NCI-H524 (cell line): ENCODE measurements at places on chromosomes 6 and 20.

- DNase-seq = no peak
These were observed 41.1 kb upstream of the CAP2 start for GRCh38 chr6:17352302-17352701.

DNA sequence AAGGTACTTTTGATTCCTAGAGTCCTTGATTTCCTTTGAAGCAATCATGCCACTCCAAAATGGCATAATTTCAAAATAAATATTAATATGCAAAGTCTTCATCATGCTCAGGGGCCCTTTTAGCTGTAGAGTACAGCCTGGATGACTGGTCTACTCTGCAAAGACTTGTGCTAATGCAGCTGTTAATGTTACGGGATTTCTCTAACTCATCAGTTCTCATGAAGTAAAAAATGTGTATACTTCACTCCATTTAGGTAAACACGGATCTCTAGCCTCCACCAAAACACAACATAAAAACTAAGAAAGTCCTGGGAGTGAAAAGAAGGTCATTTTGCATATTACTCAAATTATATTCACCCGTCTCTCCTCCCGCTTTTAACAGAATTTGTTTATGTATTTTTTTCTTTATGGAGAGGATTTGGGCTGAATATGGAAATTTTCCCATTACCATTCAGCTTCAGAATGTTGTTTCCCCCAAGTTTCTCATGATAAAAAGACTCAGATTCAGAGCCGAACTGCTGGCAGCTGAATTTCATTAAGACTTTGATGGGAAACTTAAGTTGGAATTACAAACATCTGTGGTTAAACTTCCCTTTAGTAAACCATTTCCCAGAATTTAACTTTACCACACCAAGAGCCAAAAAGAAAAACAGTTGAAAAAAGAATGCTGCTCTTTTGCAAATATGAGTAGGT lies 8.7 kb downstream of the LAMA4 start:
- no peak for DNase-seq

- no peak for DNase-seq
These were observed 195.1 kb downstream of the ZMYND8 start for GRCh38 chr20:47161411-47161810.

DNA sequence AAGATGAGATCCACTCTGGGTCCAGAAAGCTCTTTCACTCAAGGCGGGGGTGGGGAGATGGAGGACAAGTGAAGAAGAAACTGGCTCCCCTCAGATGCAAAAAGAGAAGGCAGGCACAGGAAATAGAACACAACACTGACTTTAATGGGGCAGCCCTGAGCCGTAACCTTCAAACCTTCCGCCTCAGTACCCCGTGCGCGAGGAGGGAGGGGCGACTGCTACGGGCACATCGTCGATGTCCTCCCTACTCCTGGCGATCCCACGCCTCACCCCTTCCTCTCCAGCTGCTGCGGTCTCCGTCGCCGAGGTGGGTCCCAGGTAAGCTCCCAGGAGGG lies 3.9 kb downstream of the SPEF1 start:
- no peak for DNase-seq

DNA sequence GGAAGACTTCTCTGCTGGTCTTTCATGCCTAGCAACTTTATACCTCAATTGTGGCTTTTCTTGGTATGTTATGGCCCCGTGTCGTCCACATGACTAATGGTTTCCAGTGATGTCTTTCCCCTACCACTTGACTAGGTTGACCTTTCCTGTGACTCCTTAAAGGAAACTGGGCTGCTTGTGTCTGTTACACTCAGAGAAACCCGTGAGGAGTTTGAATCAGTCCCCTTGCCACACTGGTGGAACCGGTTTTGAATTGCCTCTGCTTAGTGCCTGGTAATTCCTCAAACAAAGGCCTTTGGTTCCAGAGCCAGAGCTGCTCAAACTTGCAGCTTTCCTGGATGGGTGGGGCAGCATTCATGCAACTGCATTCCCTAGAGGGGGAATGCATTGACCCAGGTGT lies 21.9 kb downstream of the ECT2L start:
- no peak for DNase-seq

GRCh38 chr6:122631571-122632249 lies 21.5 kb downstream of the PKIB start:
- DNase-seq = no peak
